ENCODE measurements at places on chromosomes 4 and X.

DNA sequence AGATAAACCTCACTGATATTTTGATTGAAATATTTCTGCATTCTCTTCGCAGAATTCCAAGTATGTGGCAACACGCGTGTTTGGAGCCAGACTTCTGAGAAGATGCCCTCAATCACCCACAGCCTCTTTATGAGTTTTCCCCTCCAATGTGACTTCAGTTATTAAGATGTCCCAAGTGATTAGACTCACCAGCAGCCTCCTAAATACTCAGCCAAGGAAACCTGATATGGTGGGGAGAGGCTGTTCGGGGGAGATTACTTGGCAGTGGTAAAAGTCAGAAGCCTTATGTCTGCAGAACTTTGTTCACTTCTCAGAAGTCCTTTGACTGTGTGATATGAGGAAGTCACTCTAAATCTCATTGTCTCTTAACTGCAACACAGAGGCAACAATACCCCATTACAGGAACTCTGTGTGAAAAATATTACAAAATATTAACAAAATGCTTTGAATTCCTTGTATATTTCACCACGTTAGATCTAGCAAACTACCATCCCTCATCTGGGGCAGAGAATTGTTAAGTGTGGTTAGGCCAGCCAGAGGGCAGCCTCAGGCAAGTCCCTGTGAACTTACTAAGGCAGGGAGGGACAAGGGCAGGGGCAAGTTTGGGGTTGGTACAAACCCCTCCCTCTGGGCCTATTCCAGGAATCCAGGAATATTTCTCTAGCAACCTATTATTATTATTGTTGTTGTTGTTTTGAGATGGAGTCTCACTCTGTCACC is 151.4 kb upstream of the USP9X start:
- DNase-seq, result peak; percentile 23

- no peak for DNase-seq
Measured at GRCh38 chr4:174086829-174087799, 196.4 kb downstream of the FBXO8 start.

GRCh38 chrX:150848914-150849365 is 49.5 kb downstream of the CD99L2 start:
- DNase-seq, result no peak

GRCh38 chr4:71974681-71975080 is 57.1 kb upstream of the NPFFR2 start:
- no peak for DNase-seq

GRCh38 chr4:137740141-137740540 is 207.8 kb upstream of the PCDH18 start:
- DNase-seq, result no peak

- no peak for DNase-seq
Measured at GRCh38 chr4:96170198-96170597, 330.3 kb downstream of the PDHA2 start.

- DNase-seq, result peak; percentile 30
Measured at GRCh38 chrX:46628460-46629371, 55.2 kb downstream of the CHST7 start.

- DNase-seq, result no peak
Measured at GRCh38 chr4:105462576-105462975, 11.3 kb downstream of the PPA2 start.

- DNase-seq, result peak; percentile 35
Measured at GRCh38 chr4:180542445-180543100, 1700.6 kb upstream of the TENM3 start.

All from foreskin melanocyte (primary cell).